ENCODE measurements at places on chromosomes 2 and 18.

- DNase-seq = no peak
Observed at GRCh38 chr2:152421521-152422370, 86.8 kb downstream of the FMNL2 start.

GRCh38 chr18:60021556-60021955, 121.8 kb downstream of the PMAIP1 start:
- no peak for DNase-seq

DNA sequence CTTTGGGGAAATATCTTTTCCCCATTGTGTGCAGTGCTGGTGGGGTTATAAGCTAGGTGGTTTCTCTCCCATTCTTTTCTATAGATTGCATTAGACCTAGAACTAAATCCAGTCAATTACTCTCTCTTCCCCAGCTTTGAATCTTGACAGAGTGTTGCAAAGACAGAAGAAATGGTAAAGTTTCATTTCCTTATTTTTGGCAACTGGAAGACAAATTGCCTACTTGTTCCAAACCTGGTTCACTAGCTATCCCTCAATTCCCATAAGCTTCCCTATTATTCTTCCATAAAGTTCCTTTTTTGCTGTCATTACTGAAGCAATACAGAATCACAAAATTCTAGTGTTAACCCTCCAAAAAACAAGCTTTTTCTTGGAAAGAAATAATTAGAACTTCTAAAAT, 94.0 kb upstream of the ITGA4 start:
- DNase-seq = no peak

- DNase-seq = no peak
Observed at GRCh38 chr2:18435426-18436037, 124.9 kb downstream of the RDH14 start.

- DNase-seq = no peak
Observed at GRCh38 chr2:207423886-207424285, 105.9 kb upstream of the CREB1 start.

- no peak for DNase-seq
Observed at GRCh38 chr2:59047373-59047995, 806.4 kb upstream of the FANCL start.

DNA sequence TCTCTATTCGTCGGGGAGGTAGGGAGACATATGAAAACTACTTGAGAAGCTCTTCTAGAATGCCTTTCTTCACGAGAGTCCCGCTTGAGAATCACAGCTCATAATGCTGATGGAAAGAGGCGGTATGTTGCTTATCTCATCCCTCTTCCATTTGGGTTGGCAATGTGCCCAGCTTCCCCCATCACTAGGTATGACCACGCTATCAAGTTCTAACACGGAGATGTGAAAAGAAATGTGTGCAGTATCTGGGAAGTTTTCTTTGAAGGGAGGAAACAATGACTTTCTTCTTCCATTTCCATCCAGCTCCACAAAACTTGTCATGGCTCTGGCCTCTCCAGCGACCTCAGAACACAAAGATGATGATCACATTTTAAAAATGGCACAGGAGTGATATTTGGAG, 742.4 kb downstream of the DCDC2C start:
- DNase-seq = no peak

DNA sequence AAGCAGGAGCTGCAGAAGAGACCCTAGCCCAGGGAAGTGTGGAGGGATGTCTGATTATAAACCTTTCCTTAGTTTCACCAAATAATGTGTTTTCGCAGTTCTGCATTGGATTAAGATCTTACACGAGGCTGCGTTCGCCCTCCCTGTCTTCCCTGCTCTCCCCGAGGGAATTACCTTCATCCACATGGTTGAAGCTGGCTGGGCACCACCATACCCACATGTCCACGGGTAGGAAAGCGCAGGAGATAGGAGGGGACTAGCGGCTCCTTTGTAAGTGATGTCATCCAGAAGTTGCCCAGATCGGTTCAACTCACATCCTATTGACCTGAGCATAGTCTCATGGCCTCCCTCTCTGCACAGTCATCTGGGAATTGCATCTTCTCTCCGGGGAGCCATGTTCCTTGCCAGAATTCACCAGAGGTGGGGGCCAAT, 1.1 kb downstream of the TTL start:
- no peak for DNase-seq

DNA sequence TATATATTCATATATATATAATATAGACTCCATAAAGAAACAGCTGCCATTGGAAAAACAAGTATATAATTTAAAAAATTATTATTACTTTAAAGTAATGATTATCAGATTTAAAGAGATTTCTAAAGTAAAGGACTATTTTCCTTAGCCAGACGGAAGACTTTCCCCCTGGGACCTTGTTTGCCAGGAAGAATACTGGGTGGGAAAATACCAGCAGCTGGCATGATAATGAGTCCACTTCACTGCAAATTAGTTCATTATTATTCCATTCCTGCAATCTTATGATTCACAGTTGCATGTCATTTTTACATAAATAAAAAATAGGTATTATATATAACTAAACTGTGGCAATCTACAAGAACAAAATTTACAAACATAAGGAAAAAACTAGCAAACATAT, 339.8 kb upstream of the CDH7 start:
- no peak for DNase-seq

DNA sequence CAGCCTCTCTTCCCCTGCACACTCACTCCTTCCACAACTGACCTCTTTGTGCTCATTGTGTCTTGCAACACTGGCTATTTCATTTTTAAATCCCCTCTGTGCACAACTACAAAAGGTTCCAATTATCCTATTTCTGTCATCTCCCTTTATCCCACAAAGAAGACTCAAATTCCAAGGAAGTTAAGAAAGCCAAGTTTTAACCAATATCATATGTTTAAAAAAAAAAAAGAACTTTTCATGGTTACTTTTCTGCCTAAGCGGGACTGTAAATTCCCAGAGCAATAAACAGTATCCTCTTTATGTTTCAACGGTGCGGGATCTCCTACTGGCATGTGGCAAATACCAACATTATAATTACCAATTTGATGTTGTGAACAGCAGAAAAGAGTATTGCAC, 83.8 kb downstream of the DOCK10 start:
- DNase-seq = no peak

- DNase-seq = no peak
Observed at GRCh38 chr2:46170611-46171350, 126.4 kb upstream of the EPAS1 start.

GRCh38 chr2:19728125-19728524, 173.7 kb downstream of the TTC32 start:
- no peak for DNase-seq

- DNase-seq = no peak
Observed at GRCh38 chr2:61493523-61493942, 22.6 kb upstream of the USP34 start.

DNA sequence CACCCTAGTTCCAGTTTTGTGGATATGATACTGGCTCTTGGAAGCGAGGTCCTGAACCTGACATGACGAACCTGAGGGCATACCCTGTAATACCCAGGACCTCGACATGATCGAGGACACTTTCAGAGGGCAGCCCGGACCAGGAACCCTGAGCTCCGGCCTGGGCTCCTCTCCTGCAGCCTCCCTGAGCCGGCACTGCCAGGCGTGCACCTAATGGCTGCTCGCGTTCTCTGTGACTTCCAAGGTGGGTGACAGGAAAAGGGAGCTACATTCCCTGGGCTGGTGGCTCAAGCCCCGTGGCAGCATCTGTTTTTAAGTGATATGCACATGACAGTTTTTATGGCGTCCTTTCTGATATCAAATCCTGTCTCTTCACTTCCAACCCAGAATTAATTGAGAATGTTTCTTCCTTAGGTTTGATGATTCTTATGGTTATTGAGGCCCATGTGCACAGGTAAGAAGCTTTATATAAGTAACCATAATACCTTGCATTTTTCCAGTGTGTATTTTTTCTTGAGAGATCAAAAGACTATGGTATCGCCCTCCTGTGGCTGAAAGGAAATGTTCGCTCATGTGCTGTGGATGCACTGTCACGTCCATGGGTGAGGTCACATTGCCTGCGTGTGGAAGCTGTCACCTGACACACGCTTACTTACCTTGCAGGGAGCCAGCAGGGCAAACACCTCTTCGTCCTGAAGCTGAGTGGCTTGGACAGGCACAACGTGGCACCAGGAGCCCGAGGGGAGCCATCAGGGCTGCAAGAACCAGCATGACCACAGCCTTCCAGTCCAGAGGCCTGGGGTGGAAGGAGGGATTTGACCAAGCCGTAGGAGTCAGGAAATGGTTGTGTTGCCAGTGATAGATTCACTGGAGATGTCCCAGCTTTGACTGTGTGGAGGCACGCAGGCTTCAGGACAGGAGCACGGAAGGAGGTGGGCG, 367.4 kb upstream of the MYT1L start:
- no peak for DNase-seq

DNA sequence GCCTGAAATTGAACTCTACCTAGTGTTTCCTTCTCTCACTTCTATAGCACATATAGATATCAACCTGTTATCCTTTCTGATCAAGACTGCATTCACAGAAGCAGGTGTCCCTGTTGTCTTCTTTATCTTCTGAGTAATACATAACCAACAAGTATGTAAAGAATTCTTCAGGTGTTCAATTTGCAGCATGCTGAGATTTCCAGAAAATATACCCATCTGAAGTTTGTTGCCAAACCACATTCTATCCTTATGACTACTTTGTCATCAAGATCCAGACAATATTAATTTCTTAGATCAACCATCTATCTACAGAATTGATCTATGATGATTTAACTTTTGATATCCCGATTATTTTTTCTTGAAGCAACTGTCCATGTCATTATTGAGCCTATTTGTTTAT, 69.5 kb downstream of the TGFA start:
- DNase-seq = no peak

- DNase-seq = no peak
Observed at GRCh38 chr2:19971691-19972090, 18.2 kb downstream of the WDR35 start.

GRCh38 chr2:22826703-22827102, 558.3 kb upstream of the KLHL29 start:
- DNase-seq = no peak

DNA sequence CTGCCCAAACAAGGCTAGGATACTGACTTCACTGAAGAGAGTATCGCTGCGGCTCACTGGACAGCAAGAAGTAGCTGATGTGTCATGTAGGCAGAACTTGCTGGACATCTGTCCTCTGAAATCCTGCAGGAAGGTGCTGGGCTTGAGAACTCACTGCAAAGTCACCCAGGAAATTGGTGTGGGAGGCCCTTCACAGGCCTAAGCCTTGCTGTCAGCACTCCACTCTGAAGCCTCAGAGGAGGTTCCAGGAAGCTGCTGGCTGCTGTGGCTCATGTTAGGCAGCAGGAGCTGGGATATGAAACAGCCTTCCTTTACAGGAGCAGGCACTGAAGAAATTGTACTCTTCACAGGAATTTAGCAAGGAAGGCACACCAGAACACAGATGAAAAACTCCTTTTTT, 88.3 kb upstream of the CCDC68 start:
- no peak for DNase-seq

DNA sequence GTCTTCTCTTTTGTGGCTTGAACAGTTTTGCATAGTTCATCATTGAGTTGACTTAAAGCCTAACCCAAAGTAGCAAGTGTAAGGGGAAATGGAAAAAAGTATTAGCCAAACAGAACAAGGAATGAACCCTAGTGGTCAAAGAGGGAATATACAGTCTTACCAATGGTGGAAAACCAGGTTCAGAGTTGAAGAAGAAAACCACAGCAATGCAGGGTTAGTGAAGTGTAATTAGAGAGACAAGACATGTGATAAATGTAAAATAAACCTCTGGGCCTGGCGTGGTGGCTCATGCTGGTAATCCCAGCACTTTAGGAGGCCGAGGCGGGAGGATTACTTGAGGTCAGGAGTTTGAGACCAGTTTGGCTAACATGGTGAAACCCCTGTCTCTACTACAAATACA, 2.4 kb downstream of the TTN start:
- DNase-seq = no peak

GRCh38 chr2:68465081-68465916, 1.8 kb downstream of the FBXO48 start:
- DNase-seq = peak; percentile 34

DNA sequence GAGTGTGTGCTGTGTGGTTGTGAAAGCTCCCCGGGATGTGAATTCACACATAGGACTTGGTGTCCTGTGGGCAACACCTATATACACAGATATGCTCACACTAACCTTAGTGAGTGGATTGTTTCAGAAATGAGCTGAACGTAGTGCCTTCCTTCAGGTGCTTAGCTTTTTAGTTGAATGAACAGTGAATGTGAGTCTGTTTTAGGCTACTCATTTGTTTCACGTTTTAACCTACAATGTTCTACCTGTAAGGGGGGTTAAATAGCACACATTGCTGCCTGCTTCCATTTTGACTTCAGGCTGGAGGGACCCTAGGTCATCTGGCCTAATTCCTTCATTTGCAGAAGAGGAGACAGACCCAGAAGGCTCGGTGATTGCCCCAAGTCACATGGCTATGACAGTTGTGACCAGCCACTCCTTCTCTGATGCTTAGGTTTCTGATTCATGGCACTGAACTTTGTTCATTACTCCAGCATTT, 1.0 kb downstream of the PLEK start:
- no peak for DNase-seq

DNA sequence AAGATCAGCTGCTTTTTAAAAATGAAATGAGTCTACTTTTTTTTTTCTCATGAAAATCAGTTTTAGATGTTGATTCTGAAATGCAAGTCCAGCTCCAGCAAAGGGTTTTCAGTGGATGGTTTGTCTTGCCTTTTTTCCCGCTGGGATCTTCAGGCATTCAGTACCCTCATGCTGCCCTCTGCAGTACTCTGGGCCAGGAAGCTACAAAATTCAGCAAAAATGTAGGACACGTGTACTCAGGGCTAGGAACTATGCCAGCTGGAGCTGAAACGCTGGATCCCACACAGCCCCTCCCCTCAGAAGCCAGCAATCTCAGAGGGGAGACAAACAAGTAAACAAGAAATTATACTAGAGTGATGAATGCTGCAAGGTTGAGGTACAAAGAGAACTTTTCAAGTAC, 97.3 kb downstream of the MMADHC start:
- no peak for DNase-seq

DNA sequence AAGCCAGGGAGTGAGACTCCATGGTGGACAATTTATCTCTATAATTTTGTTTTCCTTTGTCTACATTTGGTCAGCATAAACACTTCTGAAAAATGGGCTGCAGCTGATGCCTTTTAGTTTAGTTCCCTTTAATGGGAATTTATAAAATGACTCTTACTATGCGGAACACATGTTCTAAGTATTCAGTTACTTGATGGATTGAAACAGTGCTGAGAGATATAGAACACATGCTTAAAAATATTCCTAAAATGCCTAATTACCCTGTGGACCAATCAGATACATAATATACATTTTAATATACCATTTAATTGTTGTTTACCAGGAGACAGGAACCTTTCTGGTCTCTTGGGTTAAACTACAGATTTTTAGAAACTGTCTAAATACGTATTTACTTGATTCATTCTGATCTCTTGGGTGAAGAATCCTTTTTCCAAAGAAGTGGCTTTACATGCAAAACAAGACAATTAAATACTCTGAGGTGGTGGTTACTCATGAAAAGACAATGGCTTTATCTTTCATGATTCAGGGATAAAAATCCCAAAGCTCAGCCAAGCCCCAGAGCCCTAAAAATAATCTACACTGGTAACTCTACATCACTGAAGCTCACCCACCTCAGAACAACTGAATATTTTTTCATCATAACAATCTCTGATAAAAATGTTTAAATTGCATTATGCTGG, 128.1 kb upstream of the SERTAD2 start:
- no peak for DNase-seq

- DNase-seq = no peak
Observed at GRCh38 chr2:134897932-134898331, 20.7 kb upstream of the CCNT2 start.
